ENCODE measurements at places on chromosomes 4 and X.
A peak's percentile ranks its signal among the peaks of the same experiment; 100 is the strongest.

DNA sequence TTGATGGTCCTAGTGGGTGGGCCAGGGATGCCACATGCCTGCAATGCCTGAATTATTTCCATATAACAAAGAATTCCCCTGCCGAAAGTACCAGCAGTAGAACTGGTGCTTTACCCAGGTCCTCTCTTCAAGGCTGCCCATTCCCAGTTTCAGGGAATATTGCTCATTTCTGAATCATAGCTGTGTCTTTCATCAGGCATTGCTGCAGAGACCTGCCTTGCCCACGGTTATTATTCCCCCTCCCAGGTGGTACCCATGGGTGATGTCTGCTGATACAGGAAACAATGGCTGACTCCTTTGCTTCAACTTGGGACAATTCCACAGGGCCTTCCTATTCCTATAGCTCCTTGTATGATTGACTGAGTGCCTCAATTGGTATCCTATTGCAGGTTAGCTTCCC, 9.7 kb upstream of the IQCM start:
- DNase-seq, result no peak

- no peak for DNase-seq
Observed at GRCh38 chr4:153453402-153453801, 12.8 kb upstream of the TMEM131L start.

- DNase-seq, result no peak
Observed at GRCh38 chr4:25500626-25501316, 123.7 kb downstream of the ANAPC4 start.

- no peak for DNase-seq
Observed at GRCh38 chr4:121041307-121042090, 30.8 kb downstream of the NDNF start.

DNA sequence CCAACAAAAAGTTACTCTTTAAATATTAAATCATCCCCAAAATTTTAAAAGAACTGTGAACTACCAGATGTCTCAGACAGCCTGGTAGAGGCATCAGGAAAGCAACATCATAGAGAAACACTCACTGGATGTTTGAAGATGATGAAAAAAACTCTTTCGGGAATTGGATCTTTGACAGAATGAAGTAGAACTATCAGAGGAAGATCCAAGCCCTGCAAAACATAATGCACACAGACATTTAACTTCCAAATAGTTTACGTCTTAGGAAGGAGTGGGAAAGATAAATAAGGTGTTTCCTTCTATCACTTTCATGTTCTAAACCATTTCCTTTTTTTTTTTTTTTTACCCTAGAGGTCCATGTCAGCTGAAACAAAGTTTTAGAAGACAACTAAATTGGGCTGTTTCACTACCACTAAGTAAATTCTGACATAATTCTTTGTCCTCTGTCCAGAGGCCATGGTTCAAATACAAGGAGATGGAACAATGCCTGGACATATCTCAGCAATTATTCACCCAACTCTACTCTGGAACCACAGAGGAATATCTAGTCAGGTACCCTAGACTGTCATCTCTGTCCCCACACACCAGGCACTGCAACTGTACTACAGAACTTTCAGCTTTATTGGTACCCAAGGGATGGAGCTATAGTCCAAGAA, 217.7 kb upstream of the INTU start:
- no peak for DNase-seq

DNA sequence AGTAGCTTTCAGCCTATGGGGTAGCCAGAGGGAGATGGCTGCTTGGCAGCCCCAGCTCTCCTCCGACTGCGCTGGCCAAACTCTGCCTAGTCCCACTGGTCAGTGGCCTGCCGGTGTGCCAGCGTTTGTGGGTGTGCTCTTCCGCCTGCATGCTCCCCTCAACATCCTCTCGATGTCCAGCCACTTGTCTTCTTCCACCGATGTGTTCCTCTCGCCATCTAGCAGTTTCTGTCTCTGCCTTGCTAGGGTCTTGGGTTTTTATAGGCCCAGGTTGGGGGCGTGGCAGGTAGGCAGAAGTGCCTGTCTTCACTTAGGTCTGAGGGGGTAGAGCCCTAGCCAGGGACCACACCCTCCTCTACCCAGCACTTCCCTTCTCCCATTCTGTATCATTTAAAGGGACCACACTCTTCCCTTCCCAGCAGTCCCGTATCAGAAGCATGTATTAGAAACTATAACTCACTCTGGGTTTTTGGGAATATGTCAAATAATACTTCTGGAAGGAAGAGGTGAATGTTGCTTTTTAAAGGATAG, 124.4 kb downstream of the KDM6A start:
- no peak for DNase-seq

- no peak for DNase-seq
Observed at GRCh38 chr4:48649505-48649904, 130.6 kb downstream of the FRYL start.

- no peak for DNase-seq
Observed at GRCh38 chr4:84032372-84032771, 466.7 kb downstream of the NKX6-1 start.

DNA sequence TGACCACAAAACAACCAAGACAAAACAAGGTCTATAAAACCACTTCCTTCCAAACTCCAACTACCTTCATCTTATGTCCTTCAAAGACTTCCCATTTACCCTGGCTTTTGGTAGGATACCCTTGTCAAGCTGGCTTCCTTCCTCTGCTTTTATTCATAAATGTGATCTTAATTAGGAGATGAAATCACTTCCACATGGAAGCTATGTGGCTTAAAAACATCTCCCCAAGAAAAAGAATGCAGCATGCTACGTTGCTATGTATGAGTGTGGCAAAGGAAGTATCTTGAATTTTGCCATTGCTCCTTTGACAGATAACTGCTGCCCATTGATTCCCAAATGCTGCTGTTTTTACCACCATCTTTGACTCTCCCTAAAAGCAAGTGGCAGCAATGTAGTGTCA, 46.4 kb upstream of the VEGFD start:
- no peak for DNase-seq

GRCh38 chr4:15547392-15547791, 77.7 kb downstream of the CC2D2A start:
- DNase-seq, result no peak

DNA sequence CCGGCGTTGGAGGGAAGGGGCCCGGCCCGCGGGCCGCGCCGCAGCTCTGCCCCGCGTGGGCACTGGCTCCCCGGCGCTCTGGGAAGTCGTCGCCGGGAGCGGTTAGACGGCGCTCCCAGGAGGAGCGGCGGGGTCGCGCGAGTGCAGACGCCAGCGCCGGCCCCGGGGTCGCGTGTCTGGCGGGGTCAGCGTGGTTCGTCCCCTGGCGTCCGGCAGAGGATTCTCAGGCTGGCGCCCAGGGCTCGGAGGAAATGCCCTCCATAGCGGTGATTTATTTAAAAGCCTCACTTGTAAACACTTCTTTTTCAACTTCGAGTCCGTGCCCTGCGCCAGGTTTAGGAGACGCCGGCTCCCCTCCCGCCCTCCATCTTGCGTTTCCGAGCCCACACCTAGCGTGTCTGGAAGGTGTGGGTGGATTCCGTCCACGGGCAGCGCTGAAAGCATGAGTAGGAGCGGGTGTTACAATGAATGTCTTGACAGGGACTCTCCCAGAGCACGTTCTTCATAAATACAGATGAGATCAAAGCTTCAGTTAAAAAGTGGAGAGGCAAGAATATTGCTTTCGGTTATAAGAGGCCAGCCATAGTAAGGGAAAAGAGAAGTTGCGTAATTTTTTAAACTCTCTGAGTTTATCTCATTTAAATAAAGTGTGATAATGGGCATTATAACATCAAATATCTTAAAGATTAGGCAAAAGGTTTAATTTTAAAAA, 692 bp downstream of the FAM241A start:
- no peak for DNase-seq

- DNase-seq, result no peak
Observed at GRCh38 chrX:115650916-115651315, 89.9 kb downstream of the PLS3 start.

DNA sequence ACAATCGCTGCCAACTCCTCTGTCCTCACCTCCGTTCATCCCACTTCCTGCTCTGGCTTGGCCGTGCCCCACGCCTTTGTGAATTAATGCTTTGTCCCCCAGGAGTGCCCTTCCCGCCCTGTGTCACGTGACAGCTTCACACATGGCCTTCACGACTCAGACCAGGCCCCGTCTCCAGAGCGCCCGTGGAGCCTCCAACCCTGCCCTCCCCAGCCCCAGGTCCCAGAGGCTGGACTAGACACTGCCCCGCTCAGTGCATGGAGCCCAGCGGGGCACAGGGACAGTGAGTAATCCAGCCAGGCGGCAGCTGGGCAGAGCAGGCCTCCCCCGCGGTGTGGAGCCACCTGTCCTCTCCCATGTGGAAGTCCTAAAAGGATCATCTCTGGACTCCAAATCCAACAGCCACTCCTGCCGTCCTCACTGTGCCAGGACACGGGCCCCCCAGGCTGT, 7.4 kb downstream of the ADRA2C start:
- no peak for DNase-seq

DNA sequence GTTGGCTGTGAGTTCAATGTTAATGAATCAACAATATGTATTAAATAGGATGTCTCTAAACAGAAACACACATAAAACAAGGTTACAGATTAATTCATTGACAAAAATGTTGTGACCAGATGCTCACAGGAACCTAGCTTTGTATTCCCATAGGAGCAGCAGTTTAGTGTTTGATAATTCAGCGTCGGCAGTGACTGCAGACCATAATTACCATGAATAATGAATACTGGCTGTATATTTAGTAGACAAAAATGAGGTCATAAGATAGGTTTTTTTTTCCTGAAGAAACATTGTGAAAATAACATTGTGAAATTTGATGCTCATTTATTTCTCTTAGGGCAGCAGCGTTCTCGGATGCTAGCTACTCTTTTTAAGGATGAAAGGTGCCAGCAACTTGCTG, 27.8 kb downstream of the COPS4 start:
- no peak for DNase-seq

DNA sequence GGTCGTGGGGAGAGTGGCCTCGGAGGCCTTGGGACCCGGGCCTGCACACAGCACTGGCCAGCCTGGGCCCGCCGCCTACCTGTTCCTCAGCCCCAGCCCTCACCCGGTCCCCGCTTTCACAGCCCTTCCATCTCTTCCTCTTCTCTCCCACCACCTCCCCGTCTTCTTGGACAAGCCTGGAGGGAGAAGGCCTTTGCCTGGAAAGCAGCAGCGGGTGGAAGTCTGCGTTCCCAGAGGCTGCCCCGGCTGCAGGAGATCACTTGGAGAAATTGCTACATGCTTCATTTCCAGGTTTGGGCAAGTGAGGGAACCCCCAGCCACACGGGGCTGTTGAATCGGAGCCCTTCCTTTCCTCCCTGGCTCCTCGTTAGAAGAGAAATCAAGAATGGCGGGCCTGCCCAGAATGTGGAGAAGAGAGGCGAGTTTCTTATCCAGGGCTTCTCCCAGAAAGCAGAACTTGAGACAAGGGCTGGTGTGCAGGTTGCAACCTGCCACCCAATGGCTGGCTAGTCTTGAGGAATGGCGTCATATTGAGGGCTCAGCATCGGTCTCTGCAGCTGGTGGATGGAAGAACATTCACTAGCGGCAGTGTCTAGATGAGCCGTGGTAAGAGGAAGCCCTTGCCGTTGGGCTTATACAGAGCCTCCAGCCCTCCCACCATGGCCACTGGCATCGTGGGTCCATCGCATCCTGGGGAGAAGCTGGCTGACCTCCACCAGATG, 1.2 kb upstream of the PDZD4 start:
- DNase-seq, result no peak

DNA sequence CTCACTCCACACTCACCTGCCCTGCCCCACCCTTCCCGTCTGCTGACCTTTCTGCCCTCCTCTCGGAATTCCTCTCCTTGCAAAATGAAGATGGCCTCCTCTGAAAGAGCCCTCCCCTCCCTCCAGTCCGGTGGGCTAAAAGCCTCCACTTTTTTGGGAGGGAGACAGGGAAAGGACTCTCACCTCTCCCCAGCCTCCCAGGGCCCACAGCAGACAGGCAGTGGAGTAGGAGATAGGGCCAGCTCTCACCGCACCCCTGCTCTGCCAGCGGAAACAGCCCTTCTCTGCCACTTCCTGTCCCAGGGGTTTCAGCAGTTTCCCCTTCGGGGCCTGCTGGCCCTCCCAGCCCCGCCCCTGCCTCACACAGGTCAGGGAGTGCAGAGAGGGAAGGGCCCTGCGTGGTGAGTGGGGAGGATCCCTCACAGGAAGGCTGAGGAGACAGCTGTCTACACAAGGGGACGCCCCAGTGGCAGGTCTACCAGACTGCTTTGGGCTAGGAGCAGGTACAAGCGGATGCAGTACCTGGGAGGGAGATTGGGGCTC, 18.2 kb downstream of the ELF4 start:
- peak; percentile 76 for DNase-seq

DNA sequence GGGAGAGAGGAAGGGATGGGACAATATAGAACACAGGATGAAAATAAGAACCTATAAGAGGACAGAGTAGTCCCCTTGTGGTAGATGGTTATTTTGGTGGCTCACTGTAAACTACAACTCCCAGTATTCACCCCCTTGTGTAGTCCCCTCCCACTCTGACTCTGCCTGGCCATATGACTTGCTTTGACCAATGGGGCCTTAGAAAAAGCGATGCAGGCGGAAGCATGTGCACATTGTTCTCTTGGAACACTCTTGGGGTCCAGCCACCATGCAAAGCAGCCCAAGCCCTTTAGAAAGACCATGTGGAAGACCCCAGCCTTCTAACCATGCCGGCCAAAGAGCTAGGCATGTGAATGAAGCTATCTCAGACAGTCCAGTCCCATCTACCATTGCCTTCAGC, 415.0 kb downstream of the BCOR start:
- DNase-seq, result no peak

DNA sequence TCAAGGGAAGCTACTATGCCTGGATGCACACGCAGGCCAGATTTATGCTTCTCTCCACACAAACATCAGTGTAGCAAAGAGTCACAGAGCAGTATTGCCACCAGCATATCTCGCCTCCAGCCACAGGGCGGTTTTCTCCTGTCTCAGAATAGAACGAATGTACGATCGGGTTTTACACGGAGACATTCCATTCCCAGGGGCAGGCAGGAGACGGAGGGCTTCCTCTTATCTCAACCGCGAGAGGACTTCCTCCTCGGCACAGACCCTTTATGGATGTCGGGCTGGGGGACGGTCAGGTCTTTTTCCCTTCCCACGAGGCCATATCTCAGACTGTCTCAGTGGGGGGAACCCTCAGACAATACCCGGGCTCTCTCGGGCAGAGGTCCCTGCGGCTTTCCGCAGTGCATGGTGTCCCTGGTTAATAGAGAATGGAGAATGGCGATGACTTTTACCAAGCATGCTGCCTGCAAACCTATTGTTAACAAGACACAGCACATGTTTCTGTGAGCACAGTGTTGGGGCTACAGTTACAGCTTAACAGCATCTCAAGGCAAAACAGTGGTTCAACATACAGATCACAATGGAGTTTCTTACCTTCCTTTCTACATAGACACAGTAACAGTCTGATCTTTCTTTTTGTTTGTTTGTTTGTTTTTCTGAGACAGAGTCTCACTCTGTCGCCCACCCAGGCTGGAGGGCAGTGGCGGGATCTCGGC, 24.1 kb downstream of the CSF2RA start:
- no peak for DNase-seq

DNA sequence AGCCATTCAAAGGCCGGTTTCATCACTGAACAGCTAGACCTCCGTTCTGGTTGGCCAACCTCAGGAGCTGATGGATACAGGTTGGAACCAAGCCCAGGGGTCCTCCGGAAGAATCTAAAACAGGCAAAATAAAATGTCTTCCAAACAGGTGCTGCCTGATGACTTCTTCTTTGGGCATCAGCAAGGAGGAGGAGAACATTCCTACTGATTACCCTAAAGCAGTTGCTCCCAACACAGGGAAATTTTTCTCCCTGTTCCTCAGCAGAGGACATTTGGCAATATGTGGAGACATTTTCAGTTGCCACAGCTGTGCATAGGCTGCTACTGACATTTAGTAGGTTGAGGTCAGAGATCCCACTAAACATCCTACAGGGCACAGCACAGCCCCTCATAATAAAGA, 319.3 kb upstream of the PPARGC1A start:
- DNase-seq, result no peak

Measured in GF-D8 (cell line).